ENCODE measurements at places on chromosomes 7 and 10.

DNA sequence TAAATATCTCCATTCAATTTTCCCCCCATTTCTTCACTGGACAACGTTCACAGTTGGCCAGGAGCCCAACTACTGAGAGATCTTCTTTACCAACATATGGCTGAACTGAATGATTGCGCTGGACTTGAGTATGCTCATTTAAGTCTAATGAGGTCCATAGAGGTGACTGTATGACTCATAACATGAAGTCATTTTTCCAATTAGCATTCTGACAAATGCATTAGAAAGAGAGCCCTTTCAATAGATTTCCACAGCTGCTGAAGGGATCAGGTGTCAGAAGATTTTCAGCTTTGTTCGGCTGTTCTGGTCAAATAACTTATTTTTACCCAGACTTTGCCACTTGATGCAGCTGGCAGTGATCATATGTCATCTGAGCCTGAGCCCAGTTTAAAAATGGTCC is 438.0 kb downstream of the ETV1 start:
- H3K27me3 ChIP-seq = no peaks in the 10 kb centered on the region
- H3K36me3 ChIP-seq = no peaks in the 10 kb centered on the region
- no peak for DNase-seq
- no peak overlapping the region for H3K4me3 ChIP-seq
- H3K4me1 ChIP-seq = no peaks in the 10 kb centered on the region

- DNase-seq = no peak
- H3K27me3 ChIP-seq = no peaks in the 10 kb centered on the region
- H3K36me3 ChIP-seq = no peaks in the 10 kb centered on the region
- H3K4me1 ChIP-seq = no peaks in the 10 kb centered on the region
- no peak overlapping the region for H3K27ac ChIP-seq
- H3K4me3 ChIP-seq = no peak overlapping the region
These were observed 119.4 kb downstream of the COL28A1 start for GRCh38 chr7:7416031-7416858.

DNA sequence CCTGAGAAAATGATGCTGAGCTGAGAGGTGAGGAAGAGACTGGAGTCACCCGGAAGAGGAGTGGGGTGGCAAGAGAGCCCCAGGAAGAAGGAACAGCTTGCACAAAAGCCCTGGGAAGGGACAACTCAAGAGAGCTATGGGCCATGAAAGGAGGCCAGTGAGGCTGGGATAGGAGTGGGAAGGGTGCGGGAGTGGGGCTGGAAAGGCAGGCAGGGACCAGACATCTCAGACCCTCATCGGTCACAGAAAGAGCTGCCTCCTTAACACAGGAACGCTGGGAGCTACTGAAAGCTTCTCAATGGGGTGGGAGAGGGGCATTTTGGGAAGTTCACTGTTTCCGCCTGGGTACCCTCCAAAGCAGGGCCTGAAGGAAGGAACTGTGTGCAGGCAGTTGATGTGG is 122.0 kb upstream of the UNC5B start:
- H3K36me3 ChIP-seq = no peaks in the 10 kb centered on the region
- H3K4me3 ChIP-seq = no peak overlapping the region
- no peaks in the 10 kb centered on the region for H3K27me3 ChIP-seq
- no peaks in the 10 kb centered on the region for H3K4me1 ChIP-seq
- no peak for DNase-seq
- H3K27ac ChIP-seq = no peak overlapping the region

- H3K36me3 ChIP-seq = no peaks in the 10 kb centered on the region
- H3K4me1 ChIP-seq = 0 out of 2 replicates have a peak, but pooled peaks cover 1% of the 10 kb centered on the region
- no peak for DNase-seq
- no peaks in the 10 kb centered on the region for H3K27me3 ChIP-seq
- H3K27ac ChIP-seq = no peak overlapping the region
- H3K4me3 ChIP-seq = no peak overlapping the region
These were observed 106.4 kb downstream of the TMEM130 start for GRCh38 chr7:98763441-98763840.

GRCh38 chr10:11057448-11057847 is 39.8 kb downstream of the CELF2 start:
- H3K27ac ChIP-seq = no peak overlapping the region
- H3K27me3 ChIP-seq = no peaks in the 10 kb centered on the region
- H3K36me3 ChIP-seq = no peaks in the 10 kb centered on the region
- no peak overlapping the region for H3K4me3 ChIP-seq

DNA sequence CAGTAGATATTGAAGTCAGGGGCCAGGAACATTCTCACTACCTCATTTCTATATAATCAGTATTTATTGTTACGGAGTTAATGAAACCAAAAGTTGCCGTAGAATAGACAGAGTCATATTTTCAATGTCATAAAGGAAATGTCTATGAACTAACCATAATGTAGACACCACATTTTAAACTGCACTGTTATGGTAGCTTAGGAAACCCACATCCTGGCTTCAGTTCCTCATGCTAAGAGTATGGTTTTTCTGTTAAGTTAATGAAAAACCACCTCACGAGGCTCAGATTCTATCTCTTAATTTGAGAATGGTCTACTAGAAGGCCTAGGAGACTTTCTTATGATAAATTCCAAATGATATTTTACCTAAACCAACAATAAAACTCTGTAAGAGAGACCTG is 166.5 kb downstream of the TMEM26 start:
- DNase-seq = no peak
- no peak overlapping the region for H3K4me3 ChIP-seq
- no peaks in the 10 kb centered on the region for H3K36me3 ChIP-seq
- H3K4me1 ChIP-seq = no peaks in the 10 kb centered on the region

DNA sequence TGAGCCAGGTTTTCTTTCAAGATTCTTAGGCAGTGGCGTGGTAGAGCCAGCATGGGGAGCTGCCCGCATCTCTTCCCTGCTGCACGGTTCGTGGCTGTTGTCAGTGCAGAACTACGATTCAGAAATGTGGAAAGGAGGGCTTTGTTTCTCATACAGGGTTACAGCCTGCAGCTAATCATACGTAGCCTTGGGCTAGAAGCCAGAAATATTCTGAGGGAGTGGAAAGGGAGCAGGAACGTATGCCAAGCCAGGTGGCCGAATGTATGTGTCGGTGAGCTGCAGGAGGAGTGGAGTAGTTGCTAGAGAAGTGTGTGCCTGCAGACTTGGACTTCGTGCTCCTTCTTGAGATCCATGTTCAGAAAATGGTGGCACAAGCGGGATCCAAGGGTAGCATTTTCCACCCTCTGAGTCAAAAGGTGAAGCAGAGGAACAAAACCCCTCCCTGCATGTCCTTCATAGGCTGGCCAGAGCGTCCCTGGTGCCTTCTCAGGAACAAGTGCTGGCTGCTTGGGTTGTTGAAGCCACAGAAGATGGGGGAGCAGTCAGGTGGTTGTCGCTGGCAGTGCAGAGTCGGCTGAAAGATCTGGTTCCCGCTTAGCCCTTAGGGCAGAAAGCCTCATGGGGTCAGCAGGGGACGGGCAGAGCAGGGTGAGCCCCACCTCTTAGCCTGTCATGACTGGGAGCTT is 40.9 kb downstream of the LANCL2 start:
- H3K4me1 ChIP-seq = no peaks in the 10 kb centered on the region
- H3K4me3 ChIP-seq = no peak overlapping the region
- no peaks in the 10 kb centered on the region for H3K27me3 ChIP-seq
- no peaks in the 10 kb centered on the region for H3K36me3 ChIP-seq
- no peak for DNase-seq

DNA sequence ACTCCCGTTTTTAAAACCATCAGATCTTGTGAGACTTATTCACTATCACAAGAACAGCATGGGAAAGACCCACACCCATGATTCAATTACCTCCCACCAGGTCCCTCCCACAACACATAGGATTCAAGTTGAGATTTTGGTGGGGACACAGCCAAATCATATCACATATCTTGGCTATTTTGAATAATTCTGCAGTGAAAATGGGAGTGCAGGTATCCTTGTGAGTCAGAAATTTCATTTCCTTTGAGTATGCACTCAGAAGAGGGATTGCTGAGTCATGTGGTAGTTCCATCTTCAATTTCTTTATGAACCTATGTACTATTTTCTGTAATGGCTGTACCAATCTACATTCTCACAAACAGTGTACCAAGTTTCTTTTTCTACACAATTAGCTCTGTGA is 125.8 kb downstream of the ANKRD7 start:
- no peaks in the 10 kb centered on the region for H3K36me3 ChIP-seq
- no peak overlapping the region for H3K27ac ChIP-seq
- H3K4me3 ChIP-seq = no peak overlapping the region
- H3K4me1 ChIP-seq = 0 out of 2 replicates have a peak, but pooled peaks cover 2% of the 10 kb centered on the region
- H3K27me3 ChIP-seq = no peaks in the 10 kb centered on the region
- no peak for DNase-seq

DNA sequence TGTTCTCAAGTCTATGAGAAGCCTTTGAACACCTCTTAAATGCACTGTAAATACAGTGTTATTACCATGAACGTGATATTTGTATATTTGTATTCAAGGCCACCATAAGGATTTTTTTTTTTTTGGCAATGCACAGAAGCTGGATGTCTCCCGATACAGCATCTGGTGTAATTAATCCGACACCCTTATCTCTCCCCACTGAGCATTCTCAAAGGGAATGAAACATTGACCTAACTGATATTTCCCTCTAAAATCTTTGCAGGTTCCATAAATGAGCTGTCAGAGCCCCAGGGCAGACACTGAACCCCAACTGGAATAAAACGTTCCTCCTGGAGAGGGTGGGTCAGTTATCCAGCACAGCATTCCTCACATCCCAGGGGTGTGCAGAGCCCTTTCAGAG is 316.6 kb downstream of the PAXIP1 start:
- no peaks in the 10 kb centered on the region for H3K27me3 ChIP-seq
- H3K36me3 ChIP-seq = no peaks in the 10 kb centered on the region
- no peak for DNase-seq
- no peak overlapping the region for H3K4me3 ChIP-seq
- H3K27ac ChIP-seq = no peak overlapping the region

- no peaks in the 10 kb centered on the region for H3K4me1 ChIP-seq
- H3K27me3 ChIP-seq = no peaks in the 10 kb centered on the region
- DNase-seq = no peak
- H3K36me3 ChIP-seq = no peaks in the 10 kb centered on the region
- H3K4me3 ChIP-seq = no peak overlapping the region
These were observed 21.0 kb upstream of the CSGALNACT2 start for GRCh38 chr10:43117031-43117776.

DNA sequence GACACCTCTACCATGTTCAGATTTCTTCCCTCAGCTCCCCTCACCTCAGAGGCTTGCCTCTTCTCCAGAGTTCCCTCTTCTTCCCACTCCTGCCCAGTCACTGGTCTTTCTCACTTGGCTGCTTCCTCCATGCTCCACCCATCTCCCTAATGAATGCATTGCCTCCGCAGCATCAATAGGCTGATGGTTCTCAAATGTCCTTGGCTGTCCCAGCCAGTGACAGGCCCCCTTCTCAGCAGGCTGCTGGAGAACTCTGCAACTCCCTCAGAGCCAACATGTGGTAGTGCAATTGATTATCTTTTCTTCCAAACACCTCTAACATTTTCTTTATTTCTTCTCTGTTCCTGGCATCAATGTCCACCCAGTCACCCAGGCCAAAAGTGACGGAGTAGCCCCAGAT is 218.2 kb downstream of the RELN start:
- H3K4me3 ChIP-seq = no peak overlapping the region

- no peaks in the 10 kb centered on the region for H3K27me3 ChIP-seq
- no peak for DNase-seq
- H3K36me3 ChIP-seq = no peaks in the 10 kb centered on the region
These were observed 132.9 kb downstream of the ADRA2A start for GRCh38 chr10:111209692-111210091.

GRCh38 chr10:131977323-131978096 is 4.2 kb downstream of the BNIP3 start:
- H3K27me3 ChIP-seq = no peaks in the 10 kb centered on the region
- H3K27ac ChIP-seq = no peak overlapping the region

- no peaks in the 10 kb centered on the region for H3K27me3 ChIP-seq
- no peaks in the 10 kb centered on the region for H3K36me3 ChIP-seq
- DNase-seq = no peak
- H3K4me3 ChIP-seq = no peak overlapping the region
These were observed 219.2 kb downstream of the C7orf25 start for GRCh38 chr7:42692621-42693020.

- no peaks in the 10 kb centered on the region for H3K27me3 ChIP-seq
- H3K4me1 ChIP-seq = peaks cover 2% of the 10 kb centered on the region
- no peak overlapping the region for H3K27ac ChIP-seq
These were observed 69.0 kb downstream of the CFAP46 start for GRCh38 chr10:132873395-132873794.

GRCh38 chr10:21135023-21135931 is 238.2 kb upstream of the NEBL start:
- no peak overlapping the region for H3K4me3 ChIP-seq
- H3K4me1 ChIP-seq = no peaks in the 10 kb centered on the region
- no peak for DNase-seq

- no peaks in the 10 kb centered on the region for H3K36me3 ChIP-seq
- no peak overlapping the region for H3K4me3 ChIP-seq
- no peak overlapping the region for H3K27ac ChIP-seq
- peaks cover 3% of the 10 kb centered on the region for H3K4me1 ChIP-seq
- no peak for DNase-seq
- H3K27me3 ChIP-seq = no peaks in the 10 kb centered on the region
These were observed 987.9 kb downstream of the KCNMA1 start for GRCh38 chr10:76649723-76650127.

DNA sequence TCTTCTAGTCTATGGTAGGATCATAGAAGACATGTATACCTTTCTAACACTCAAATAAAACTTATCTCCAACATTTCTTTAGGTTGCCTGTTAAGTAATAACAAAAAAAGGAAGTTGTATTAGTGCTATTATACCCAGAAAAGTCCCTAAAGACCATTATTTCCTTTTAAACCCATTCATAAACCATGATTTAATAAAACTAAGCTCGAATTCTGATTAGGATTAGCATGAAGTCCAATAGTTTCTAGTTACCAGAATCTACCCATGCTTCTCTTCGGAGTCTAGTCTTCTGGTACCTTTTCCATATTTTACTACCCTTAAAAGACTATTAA is 62.7 kb downstream of the USP6NL start:
- H3K27me3 ChIP-seq = no peaks in the 10 kb centered on the region
- H3K27ac ChIP-seq = no peak overlapping the region
- H3K4me1 ChIP-seq = no peaks in the 10 kb centered on the region
- no peak overlapping the region for H3K4me3 ChIP-seq

- H3K4me3 ChIP-seq = no peak overlapping the region
- H3K27me3 ChIP-seq = no peaks in the 10 kb centered on the region
- H3K27ac ChIP-seq = no peak overlapping the region
- H3K36me3 ChIP-seq = no peaks in the 10 kb centered on the region
- DNase-seq = no peak
- H3K4me1 ChIP-seq = peaks cover 3% of the 10 kb centered on the region
These were observed 51.2 kb downstream of the INSYN2A start for GRCh38 chr10:127145173-127145572.
